ENCODE measurements at places on chromosomes 7 and 10.

GRCh38 chr10:62724465-62724864 lies 80.1 kb upstream of the ADO start:
- DNase-seq, result no peak

DNA sequence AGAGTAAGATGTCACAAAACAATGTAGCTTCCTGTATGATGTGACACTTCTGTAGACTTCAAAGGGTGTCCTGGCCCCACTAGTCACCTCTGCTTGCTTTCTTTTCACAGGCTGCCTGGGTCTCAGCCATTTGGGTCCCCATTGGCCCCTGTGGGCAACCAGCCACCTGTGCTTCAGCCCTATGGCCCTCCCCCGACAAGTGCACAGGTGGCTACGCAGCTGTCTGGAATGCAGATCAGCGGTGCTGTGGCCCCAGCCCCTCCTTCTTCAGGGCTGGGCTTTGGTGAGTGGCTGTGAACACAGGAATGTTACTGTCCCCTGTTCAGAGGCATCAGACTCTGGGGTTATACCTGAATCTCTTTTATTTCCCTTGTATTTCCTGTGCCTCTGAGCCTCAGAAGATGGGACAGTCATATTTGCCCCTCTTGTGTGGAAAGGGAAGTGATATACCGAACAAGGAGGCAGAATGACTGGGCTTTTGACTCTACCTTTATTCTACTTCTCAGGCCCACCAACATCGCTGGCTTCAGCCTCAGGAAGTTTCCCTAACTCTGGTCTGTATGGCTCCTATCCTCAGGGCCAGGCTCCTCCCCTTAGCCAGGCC lies 15.4 kb downstream of the SEC24C start:
- DNase-seq, result peak; percentile 62

DNA sequence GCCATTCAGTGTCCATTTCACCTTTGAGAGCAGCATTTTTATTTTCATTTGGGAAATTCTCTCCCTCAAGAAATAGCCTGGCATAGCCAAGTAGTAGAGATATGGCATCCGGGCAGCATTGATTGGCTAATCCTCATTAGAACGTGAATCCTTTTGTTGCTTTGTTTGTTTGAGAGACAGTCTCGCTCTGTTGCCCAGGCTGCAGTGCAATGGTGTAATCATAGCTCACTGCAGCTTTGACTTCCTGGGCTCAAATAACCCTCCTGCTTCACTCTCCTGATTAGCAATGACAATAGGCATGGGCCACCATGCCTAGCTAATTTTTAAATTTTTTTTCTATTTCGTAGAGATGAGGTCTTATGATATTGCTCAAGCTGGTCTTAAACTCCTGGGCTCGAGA lies 1174.9 kb upstream of the AUTS2 start:
- no peak for DNase-seq

DNA sequence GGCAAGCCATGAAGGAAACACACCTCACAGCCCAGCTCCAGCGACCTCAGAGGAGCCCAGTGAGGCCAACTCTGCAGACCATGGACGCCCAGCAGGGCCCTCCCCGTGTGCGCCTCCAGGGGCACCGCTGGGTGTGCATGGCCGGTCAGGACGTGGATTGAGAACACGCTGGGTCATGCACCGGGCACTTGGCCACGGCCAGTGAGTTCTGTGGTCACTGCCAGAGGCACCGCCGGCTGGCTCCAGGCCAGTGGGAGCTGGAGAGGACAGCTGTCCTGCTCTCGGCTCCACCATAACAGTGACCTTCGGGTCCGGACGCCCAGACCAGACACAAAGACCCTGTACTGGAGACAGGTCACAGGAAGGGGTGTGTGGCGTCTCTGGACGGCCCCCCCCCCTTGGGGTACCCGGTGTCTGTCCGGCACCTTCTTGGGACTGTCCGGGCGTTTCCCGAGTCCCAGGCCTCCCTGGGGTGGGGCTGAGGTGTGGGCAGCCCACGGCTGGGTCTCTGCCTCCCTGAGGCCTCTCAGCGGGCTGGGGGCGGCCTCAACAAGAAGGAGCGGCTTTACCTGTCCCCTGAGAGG lies 50.4 kb upstream of the NKX6-2 start:
- no peak for DNase-seq

DNA sequence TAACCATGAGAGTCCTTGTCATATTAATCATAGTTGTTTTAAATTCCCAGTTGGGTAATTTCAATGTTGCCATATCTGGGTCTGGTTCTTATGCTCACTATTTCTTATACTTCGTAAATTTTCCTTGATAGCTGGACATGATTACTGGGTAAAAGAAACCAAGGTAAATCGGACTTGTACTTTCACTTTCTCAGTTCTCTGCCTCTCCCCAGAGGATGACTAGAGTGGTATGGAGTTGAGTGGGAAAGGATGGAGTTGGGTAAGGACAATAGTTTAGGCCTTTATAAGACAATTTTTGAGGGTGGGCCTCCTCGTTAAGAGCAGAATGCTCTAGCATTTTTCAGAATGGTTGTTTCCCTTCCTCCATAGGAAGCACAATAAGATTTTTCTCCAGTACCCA lies 106.1 kb downstream of the CRPPA start:
- DNase-seq, result no peak

- no peak for DNase-seq
Measured at GRCh38 chr7:43572516-43573049, 10.3 kb upstream of the STK17A start.

GRCh38 chr10:72013202-72013945 lies 49.2 kb downstream of the CHST3 start:
- no peak for DNase-seq

DNA sequence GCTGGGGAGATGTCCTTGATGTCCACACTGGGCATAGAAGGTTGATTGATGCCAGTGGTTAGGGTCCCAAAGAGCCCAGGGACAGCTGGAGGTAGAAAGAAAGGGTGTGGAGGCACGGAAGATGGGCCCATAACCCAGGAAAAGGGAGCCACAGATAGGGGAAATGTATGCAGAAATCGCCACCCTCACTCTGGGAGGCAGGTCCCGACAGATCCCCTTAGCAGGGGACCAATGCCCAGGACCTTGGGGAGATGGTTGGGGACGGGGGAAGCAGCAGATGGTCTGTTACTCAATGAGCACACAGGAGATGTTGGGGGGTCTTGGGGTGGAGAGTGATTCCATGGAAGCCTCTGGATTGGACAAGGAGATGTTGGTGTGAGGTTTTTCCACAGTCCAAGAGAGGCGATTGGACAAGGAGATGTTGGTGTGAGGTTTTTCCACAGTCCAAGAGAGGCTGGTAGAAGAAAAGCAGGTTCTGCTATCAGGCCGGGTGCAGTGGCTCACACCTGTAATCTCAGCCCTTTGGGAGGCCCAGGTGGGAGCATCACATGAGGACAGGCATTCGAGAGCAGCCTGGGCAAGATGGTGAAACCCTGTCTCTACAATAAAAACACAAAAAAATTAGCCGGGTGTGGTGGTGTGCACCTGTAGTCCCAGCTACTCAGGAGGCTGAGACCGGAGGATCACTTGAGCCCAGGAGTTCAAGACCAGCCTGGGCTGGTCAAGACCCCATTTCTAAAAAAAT lies 7.0 kb upstream of the PPP1R35 start:
- no peak for DNase-seq

DNA sequence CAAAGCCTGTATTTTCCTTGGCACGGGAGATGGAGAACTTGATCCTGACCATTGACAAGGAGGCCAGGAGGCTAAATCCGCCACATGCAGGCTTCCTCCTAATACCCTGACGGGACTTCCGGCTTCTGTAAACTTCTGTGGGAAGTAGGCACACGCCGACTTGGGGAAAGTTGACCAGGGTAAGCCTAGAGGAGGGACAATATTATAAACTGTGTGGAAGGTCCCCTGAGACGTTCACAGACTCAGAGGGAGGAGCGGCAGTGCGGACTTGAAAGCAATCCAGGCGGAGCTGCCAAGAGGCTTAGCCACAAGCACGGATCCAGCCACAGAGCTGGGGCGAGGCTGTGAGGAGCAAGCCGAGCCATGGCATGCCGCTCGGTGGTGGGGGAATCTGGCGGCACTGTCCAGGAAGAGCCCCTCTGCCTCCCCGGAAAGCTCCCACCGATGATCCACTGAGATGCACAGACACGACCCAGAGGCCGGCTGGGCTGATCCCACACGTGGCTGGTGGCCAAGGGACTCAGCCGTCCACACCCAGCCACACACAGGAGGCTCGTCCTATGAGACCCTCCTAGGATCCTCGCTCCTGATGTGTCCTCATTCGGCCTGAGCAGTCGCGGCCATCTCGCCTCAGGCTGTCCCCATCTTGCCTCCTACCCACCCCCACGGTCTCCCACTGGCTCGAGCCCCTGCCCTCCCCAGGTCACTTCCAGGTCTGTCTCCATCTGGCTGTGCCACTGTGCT lies 40.0 kb upstream of the INSIG1 start:
- no peak for DNase-seq

- no peak for DNase-seq
Measured at GRCh38 chr7:50293509-50294179, 10.9 kb upstream of the IKZF1 start.

GRCh38 chr10:80571352-80571751 lies 33.6 kb downstream of the SH2D4B start:
- no peak for DNase-seq

DNA sequence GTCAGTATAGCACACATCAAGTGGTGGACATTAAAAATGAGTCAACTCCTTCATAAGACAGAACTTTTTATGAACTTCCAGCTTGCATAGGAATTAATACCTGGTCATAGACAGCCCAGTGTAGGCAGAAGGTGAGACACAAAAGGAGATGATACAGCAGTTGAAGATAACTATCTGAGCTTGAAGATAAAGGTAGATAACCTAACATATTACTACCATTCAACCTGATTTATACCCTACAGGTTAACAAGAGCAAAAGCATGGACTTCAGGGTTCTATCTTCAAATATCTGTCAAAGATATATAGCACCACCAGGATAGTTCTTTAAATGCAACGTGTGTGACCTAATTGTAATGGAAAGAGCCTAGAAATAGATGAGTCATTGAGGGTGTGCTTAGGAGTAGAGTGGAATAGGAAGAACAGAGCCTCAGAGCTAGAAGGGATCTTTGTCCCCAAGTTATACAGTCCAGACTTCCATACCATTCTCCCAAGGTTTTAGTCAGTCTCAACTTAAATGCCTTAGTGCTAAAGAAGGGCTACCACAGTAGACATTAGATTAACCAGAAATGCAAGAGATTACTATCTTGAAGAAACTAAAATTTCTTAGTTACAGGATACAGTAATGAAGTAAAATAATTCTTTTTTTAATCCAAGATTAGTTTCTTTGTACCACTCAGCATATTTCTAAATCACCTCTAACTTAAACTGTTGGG lies 9.2 kb downstream of the ZNF800 start:
- no peak for DNase-seq

Data from T follicular helper cell (primary cell).